ENCODE measurements at places on chromosomes 4 and X.

- DNase-seq = no peak
Measured at GRCh38 chr4:46820154-46820553, 88.9 kb downstream of the COX7B2 start.

GRCh38 chr4:145530662-145531061 is 49.0 kb downstream of the SMAD1 start:
- DNase-seq = no peak

DNA sequence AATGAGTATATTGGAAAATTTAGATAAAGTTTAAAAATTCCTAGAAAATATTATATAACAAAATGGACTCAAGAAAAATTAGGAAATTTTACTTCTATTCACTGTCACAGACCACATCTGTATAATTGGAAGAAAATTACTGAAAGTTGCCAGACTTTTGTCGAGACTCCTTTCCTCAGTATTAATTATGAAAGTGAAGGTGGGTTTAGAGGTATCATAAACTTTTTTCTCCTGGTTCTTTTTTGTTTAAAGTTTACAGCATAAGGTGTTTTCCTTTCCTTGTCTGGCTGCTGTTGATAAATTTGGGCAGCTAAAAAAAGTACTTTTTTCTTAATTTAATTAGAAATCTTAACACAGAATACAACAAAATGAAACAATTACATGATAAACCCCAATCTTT is 6.7 kb upstream of the TEX13D start:
- DNase-seq = no peak

- no peak for DNase-seq
Measured at GRCh38 chr4:53786632-53787031, 195.3 kb upstream of the LNX1 start.

GRCh38 chr4:184598753-184599491 is 50.3 kb downstream of the CASP3 start:
- DNase-seq = no peak

DNA sequence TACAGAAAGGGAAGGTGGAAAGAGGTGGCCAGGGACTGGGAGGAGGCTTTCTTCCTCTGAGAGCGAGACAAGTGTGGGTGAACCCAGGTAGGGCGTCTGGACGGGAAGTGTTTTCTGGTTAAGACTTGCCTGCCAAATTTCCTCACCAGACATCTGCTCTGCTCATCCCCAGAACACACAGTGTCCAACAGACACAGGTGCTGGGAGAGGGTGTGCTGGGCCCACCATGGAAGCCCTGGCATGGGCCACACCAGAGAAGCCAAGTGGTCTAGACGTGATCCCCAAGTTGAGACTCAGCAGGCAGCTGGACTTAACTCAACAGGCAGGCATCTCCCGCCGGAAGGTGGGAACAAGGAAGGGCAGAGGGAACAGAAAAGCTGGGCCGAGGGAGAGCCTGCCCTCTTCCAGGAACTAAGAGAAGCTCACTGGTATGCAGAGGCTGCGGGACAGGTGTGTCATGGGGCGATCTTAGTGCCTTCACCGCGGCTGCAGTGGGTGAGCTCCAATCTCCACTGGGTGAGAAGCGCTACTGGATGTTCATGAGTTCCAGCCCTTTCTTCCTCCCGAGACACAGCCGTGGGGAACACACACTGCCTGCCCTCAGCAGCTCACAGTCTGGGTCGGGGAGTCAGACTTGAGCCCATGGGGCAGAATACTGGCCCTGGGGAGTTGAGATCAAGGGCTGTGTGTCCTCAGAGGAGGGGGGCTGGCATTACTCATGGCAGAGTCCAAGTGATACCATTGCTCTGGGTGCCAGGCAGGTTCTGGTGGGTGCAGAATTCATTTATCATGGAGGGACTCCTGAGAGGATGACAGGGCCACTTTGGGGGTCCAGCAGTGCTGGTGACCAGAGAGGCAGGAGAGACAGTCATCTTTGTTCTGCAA is 110.2 kb downstream of the CPZ start:
- DNase-seq = no peak

GRCh38 chr4:25861951-25862410 is 807 bp downstream of the SEL1L3 start:
- no peak for DNase-seq

GRCh38 chr4:141132709-141133145 is 542 bp downstream of the RNF150 start:
- DNase-seq = no peak

DNA sequence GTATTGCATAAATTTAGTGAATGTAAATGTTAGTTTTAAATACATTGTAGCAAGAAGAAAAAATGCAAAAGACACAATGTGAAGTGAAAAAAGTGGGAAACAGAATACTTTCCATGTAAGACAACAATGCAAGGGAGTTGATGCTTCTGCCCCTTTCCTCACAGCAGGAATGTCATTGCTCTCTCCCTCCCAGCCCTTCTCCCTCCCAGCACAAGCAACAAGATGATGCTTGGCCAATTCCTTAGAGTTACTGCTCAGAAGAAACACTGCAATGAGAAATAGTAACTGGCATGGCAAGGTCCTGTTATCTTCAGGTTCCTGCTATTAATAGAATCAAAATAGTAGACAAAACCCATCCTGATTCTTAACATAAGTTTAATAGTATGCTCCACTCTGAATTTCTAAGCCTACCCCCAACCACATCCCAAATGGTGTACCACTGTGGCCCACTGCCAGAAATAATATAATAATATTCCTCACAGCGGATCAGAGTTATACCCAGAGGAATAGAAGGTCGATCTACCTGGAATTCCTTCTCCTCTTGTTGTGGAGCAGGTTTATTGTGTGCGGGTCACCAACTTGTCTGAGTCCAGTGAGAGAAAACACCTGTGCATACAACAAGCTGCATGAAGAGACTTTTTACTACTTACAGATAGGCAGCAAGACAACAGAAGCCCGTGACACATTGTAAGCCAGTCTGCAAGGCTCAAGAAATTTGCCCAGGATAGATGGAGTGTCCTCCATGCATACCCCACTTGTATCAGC is 69.8 kb upstream of the SLC7A11 start:
- no peak for DNase-seq

GRCh38 chr4:165410214-165410613 is 31.4 kb downstream of the CPE start:
- DNase-seq = no peak

Data from NCI-H510A (cell line).